Ovary (tissue), 10 donors: ENCODE measurements at places on chromosomes 4 and X.

- no peak for DNase-seq
Observed at GRCh38 chr4:182729516-182729915, 187.7 kb downstream of the DCTD start.

DNA sequence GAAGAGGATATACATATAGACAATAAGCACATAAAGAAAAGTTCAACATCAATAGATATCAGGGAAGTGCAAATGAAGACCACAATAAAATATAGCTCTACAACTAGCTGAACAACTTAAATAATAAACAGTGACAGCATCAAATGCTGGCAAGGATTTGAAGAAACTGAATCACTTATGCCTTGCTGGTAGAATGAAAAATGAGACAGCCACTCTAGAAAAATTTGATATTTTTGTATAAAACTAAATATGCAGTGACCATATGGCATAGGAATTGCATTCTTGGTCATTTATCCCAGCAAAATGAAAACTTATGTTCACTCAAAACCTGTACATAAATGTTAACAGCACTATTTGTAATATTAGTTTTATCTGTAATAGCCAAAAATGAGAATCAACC lies 1102.0 kb downstream of the C4orf33 start:
- DNase-seq: no peak

GRCh38 chr4:121216461-121216860 lies 52.3 kb upstream of the TNIP3 start:
- no peak for DNase-seq

GRCh38 chr4:2025817-2026216 lies 17.0 kb upstream of the NELFA start:
- no peak for DNase-seq

DNA sequence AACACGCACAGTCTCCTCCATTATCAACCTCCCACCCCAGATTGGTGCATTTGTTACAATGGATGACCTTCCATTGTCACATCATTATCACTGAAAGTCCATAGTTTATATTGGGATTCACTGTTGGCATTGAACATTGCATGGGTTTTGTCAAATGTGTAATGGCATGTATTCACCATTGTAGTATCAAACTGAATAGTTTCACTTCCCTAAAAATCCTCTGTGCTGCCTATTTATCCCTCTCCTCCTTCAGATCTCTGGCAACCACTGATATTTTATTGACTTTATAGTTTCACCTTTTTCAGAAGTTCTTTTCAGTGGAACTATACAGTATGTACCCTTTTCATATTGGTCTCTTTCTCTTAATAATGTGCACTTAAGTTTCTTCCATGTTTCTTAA lies 1565.4 kb downstream of the PCDH18 start:
- DNase-seq: no peak

GRCh38 chr4:3176367-3177229 lies 72.4 kb upstream of the MSANTD1 start:
- no peak for DNase-seq

GRCh38 chrX:9738151-9738550 lies 27.5 kb downstream of the GPR143 start:
- DNase-seq: no peak

GRCh38 chrX:95949588-95949987 lies 735.1 kb upstream of the DIAPH2 start:
- no peak for DNase-seq

DNA sequence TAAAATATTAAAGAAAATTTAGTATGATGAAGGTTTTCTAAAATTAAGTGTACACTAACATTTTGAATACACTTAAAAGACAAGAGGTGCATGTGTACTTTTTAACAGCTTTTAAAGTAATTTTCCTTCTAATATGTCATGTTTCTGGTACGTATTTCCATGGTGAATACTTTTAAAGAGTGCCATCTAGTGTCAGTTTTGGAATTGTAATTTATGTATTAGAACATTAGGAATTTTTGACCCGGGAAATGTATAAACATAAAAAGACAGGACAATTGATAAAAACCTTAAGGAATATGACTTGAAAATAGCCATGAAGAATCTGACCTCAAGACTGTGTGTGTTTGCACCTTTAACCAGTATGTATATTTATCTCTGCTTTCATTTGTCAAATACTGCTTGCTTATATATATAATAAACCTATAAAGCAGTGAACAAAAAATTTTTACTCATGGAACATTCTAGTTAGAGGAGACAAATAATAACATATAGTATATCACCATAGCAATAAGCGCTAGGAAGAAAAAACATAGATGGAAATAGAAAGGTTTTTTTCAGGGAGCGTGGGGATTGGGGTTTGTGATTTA lies 7.2 kb downstream of the GSTCD start:
- DNase-seq: no peak

- DNase-seq: peak; percentile 63
Observed at GRCh38 chrX:46573331-46573891, at the start of gene CHST7. CHST7 (plus strand) TSS chrX:46573765; CDS start chrX:46573932, 167 bp downstream.

- no peak for DNase-seq
Observed at GRCh38 chr4:17188125-17188524, 289.7 kb upstream of the LDB2 start.

DNA sequence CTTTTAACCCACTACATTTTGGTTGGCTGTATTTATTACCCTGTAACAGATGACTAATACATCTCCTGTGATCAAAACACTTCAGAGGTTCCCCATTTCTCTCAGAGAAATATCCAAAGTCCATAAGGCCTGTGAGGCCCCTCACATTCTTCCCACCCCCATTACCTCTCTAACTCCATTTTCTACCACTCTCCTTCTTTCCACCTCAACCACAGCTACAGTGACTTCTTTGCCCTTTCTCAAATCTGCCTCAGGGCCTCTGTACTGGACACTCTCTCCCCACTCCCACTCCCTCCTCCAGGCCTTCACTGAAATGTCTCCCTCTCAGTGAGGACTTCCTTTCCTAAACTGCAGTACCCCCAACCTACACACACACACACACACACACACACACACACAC lies 8.4 kb upstream of the TMEM144 start:
- DNase-seq: no peak

- no peak for DNase-seq
Observed at GRCh38 chrX:17848545-17849265, 12.4 kb downstream of the RAI2 start.
